BJ (cell line): ENCODE measurements at places on chromosomes 6 and 20. TPM values are rescaled to one million over a fixed set of nuclear protein-coding genes. Genes with fewer than 3 reads are reported as not detected.

DNA sequence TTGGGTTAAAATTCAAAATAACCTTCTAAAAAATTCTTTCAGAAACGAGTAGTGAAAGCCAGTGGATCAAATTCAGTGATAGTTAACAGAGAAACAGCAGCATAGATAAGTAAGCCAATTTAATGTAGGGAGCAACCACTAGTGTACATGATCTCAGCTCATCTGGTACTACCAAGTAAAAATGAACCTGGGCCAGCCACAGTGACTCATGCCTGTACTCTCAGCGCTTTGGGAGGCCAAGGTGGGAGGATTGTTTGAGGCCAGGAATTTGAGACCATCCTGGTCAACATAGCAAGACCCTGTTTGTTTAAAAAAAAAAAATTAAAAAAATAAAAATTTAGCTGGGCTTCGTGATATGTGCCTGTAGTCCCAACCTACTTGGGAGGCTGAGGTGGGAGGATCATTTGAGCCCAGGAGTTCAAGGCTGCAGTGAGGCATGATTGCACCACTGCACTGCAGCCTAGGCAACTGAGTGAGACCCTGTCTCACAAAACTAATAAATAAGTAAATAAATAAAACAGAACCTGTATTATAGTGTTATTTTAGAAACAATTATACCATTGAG lies 32.4 kb downstream of the CBFA2T2 start:
- no peak for DNase-seq

ESF1 gene
- 0.76 and 2.8 TPM in 2 replicates for polyA plus RNA-seq

ZNFX1 gene
- polyA plus RNA-seq: 11.2 and 12.8 TPM in 2 replicates

- DNase-seq: no peak
Observed at GRCh38 chr6:84758486-84758885, 5.9 kb downstream of the TBX18 start.

- DNase-seq: no peak
Observed at GRCh38 chr20:32329817-32330554, 28.1 kb upstream of the ASXL1 start.

- DNase-seq: no peak
Observed at GRCh38 chr6:38155621-38156204, 336.2 kb downstream of the ZFAND3 start.

GRCh38 chr6:44120692-44121443 lies 6.4 kb downstream of the MRPL14 start:
- DNase-seq: no peak

DNA sequence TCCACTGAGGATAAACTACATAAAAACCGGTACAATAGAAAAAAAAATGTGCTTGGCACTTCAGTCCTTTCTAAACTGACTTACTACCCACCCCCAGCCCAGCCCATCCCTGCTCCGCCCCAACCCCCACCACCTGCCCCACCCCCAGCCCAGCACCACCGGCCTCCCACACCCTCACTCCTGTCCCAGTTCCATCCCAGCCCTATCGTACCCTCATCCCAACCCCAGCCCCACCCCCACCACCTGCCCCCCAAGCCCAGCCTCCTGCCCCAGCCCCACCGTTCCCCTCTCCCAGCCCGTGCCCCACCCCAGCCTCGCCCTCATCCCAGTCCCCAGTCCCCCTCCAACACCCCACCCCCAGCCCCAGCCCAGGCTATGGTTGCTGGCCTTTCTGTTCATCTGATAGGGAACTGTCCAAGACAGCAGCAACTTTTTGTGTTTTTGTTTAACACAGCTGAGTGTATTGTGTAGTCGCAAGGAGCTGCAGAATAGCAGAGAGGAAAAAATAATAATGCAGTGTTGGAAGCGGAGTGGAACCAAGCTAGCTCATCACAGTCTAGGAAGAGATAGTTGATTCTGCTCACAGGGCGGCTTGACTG lies 61.9 kb downstream of the SASH1 start:
- no peak for DNase-seq

- DNase-seq: no peak
Observed at GRCh38 chr6:149935668-149936067, 6.1 kb upstream of the ULBP2 start.

DNA sequence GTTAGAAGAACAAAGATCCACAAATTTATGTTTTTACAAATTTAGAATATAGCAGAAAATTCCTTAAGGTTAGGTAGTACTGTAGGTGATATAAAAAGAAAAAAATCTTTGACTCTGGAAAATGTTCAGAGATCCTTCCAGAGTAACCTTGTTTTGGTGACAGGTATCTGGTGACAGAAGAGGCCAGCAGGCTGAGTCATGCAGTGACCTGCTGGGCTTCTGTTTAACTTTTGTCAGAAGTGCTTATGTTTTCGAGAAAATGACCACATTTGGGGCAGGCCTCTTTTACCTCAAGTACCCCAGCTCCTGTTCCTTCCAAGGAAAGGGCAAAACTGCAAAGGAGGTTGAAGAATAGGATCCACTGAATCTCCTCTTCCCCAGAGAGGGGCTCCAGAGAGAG lies 10.5 kb upstream of the CLDN20 start:
- DNase-seq: no peak

- no peak for DNase-seq
Observed at GRCh38 chr6:105553171-105553570, 150.3 kb upstream of the PREP start.

DNA sequence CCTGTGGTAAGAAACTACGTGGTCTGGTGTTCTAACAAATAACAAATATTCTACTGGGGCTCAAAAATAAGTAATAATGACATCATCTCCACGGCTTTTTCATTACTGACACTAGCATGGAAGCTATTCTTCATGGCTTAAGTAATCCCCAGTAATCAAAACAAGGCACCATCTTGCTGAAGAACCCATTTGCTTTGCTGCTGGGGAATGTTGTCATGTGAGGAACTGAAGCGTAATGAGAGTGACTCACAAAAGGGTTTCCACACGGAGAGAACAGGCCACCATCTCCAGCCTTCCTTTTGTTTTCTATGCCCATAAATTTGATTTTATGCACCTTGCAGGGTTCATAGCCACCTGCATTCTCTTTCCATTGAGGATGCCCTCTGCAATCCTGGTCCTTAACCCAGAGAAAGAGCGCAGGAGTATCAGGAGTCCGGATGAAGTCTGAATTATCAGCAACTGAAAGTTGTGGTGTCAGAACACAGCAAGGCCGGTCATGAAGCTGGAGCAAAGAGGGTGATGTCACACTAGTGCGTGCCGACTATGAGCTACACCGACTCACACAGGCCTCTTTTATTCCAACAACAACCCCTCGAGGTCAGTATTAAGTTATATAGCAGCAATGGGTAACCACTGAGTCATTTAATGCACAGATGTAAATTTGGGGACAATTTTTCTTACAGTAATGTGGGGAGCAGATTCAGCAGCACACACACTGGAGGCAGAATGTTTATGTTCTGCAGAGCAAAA lies 173.7 kb upstream of the SSTR4 start:
- no peak for DNase-seq

- no peak for DNase-seq
Observed at GRCh38 chr20:58797371-58798338, 53.0 kb downstream of the GNAS-AS1 start.

THBS2 gene
- 534 and 857 TPM in 2 replicates for polyA plus RNA-seq

- no peak for DNase-seq
Observed at GRCh38 chr6:123569575-123569974, 67.2 kb downstream of the TRDN start.

ROMO1 gene
- 306 and 399 TPM in 2 replicates for polyA plus RNA-seq

PRL gene
- polyA plus RNA-seq: not detected in 2 replicates

DNA sequence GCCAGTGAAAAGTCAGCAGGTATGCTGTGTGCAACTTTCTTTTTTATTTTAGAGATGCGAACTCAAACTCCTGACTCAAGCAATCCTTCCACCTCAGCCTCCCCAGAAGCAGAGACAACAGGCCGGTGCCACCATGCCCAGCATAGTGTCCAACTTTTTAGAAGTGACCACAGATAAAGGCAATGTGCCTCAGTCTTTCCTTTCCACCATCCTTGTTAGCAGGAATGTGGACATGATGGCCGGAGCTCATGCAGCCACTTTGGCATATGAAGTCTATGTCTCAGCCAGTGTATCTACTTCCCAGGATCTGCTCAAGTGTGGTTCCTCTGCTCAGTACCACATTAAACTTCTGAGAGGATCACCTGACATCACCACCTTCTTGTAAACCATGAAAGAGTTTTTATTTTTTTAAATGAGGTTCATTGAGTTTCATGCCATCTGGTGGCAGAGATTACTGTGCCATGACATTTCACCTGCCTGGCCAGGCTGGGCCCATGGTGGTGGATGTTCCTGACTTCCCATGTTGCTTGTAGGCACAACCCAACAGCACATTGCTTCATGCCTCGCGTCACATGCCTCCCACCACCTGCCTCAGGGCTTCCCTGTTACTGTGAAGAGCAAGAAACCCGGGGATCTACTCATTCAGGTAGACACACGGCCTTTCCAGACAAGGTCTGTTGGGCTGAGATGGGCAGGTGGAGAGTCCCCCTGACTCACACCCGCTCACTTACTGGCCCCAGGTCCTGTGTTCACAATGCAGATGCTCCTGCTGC lies 216.5 kb downstream of the LY86 start:
- DNase-seq: no peak

- DNase-seq: no peak
Observed at GRCh38 chr20:17771206-17772004, 71.6 kb downstream of the BANF2 start.

DNA sequence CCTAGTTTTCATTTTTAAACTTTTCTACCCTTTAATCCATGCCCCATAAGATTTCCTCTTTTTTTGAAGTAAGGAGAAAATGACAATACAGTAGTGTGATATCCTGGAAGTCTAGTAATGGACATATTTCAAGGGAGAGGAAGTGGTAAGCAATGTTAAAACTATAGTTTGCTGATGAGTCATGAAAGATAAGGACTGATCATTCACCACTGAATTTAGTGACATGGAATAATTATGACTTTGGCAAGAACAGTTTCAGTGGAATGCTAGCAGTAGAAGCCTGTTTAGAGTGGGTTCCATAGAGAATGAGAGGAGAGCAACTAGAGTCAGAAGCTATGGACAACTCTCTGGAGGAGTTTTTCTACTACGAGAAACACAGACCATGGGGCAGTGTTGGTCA lies 24.9 kb upstream of the SLC2A12 start:
- no peak for DNase-seq

GRCh38 chr6:11016452-11016851 lies 27.7 kb downstream of the ELOVL2 start:
- DNase-seq: no peak

- DNase-seq: no peak
Observed at GRCh38 chr6:138987643-138988468, at the start of gene REPS1. Gene REPS1 (minus strand): TSS chr6:138988253. CDS start chr6:138987682, 571 bp downstream.

- no peak for DNase-seq
Observed at GRCh38 chr20:3084986-3085360, 449 bp upstream of the AVP start.

- DNase-seq: no peak
Observed at GRCh38 chr6:26032340-26033084, 54.7 kb upstream of the HFE start.

FRK gene
- 0.02 and 0.04 TPM in 2 replicates for polyA plus RNA-seq

- no peak for DNase-seq
Observed at GRCh38 chr6:165514621-165515020, 148.4 kb downstream of the PDE10A start.

GRCh38 chr6:148349466-148349865 lies 6.8 kb downstream of the SASH1 start:
- no peak for DNase-seq

GRCh38 chr6:43976706-43977403 lies 150.4 kb downstream of the MRPL14 start:
- no peak for DNase-seq

GJA10 gene
- not detected in 2 replicates for polyA plus RNA-seq

GRCh38 chr6:7262746-7263518 lies 50.1 kb downstream of the SSR1 start:
- no peak for DNase-seq

GRCh38 chr20:41408156-41408794 lies 41.7 kb upstream of the EMILIN3 start:
- DNase-seq: no peak

- no peak for DNase-seq
Observed at GRCh38 chr6:22589118-22589517, 19.8 kb downstream of the HDGFL1 start.

DNA sequence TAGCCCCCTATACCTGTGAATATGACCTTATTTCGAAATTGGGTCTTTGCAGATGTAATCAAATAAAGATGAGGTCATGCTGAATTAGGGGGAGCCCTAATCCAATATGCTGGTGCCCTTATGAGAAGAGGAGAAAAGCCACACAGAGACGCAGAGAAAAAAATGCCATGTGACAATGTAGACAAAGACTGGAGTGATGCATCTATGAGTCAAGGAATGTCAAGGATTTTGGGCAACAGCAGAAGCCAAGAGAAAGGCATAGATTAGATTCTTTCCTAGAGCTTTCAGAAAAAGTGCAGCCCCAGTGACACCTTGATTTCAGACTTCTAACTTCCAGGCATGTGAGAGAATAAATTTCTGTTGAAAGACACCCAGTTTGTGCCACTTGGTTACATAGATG lies 47.4 kb upstream of the HS3ST5 start:
- DNase-seq: no peak

DNA sequence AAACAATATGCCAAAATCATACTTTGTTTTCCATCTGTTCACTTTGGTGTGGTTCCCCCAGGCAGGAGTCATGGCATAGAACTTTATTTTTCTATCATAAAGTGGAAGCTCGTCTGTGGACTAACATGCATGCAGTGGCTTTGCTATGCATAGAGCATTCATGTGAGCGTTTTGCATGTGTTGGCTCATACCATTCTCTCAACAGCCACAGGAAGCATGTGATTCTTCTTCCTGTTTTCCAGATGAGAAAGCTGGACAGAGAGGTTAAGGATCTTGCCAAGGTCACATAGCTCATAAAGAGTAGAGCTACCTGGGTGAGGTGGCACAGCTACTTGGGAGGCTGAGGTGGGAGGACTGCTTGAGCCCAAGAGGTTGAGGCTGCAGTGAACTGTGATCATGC lies 123.4 kb upstream of the HDGFL1 start:
- DNase-seq: no peak

DNA sequence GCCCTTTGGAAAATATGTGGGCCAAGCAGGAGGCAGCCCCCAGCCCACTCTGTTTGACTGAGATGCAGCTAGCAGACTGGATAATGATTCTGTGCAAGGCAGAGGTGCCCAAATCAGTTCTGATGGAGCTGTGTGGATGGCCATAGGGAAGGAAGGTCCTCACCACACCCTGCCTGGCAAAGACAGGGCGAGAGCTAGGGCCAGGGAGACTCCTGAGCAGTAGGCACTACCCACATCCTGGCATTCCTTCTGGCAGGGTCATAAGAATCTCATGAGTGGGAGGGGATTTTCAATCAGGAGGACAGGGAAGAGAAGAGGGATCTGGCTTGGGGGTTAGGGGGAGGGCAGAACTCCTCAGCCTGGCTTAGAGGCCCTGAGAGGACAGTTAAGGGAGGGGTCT lies 18.6 kb upstream of the TREM2 start:
- DNase-seq: no peak
